Bone marrow (tissue), 2 donors: ENCODE measurements at places on chromosomes 3 and 15.

DNA sequence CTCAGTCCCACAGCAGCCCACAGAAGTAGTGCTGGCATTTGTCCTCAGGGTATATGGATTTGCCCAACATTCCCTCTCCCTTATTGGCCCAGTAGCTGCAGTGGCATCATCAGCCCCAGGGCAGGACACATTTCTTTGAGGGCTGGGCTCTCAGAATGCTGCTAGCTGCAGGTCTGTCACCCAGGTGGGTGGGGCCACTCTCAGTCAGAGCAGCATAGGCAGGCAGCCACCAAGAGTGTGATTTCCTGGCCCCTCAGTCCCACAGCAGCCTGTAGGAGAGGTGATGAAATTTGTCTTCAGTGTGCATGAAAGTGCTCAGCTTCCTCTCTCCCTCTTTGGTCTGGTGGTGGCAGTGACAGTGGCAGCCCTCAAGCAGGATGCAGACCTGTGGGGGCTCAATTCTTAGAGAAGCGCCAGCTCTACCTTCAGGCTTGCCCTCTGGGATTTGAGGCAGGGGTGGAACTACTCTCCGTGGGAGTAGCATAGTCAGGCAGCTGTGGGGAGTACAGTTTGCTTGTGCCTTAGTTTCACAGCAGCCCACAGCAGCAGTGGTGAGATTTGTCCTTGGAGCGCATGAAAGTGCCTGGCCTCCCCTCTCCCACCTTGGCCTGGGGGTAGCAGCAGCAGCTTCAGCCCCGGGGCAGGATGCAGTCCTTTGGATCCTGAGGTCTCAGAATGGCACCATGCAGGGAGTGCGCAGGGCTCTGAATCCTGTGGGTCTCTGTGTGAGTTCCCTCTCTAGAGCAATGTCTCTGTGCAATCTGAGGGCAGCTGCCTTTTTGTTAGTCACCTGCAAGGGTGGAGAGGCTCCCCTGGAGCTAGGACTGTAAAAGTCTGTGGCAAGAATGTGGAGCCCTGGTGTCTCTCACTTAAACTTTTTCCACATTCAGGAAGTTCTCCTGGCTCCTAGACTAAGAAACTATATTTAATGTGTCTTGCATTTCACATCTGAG, 1229.1 kb downstream of the ROBO2 start:
- DNase-seq, result no peak

DNA sequence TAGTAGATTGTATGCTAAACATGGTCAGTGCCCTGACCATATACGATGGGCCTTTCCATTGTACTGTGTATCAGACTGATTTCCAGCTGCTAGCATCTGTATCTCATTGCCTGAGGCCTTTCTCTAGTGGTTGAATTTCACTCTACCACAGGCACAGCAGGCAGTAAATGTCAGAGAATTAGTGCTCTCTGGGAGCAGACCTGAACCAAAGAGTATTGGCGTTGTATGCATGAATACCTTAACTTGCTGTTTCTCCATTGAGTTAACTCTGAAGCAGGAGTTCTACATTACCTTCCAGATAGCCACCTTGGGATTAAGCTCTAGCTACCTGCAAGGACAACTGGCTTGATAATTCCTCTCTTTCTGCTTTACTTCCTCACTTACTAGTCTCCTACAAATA, 439.2 kb upstream of the EPHA3 start:
- no peak for DNase-seq

DNA sequence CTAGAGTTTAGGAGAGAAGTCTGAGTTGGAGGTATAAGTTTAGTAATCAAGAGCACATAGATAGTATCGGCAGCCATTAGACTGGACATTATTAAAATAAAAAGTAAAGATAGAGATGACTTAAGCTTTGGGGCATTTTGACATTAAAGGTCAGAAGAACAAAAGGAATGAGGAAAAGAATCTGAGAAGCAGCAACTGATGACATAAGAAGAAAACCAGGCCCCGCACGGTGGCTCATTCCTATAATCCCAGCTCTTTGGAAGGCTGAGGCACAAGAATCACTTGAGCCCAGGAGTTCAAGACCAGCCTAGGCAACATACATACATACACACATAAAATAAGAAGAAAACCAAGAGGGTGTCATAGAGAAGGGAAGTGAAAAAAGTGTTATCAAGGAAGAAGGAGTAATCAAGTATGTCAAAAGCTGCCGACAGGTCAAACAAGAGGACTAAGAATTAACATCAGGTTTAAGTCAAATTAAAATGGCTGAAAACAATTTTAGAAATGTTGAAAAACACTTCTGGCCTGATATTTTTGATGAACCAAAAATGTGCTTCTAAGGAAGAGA, 38.9 kb downstream of the ACAP2 start:
- DNase-seq, result no peak

GRCh38 chr3:197880491-197881269, 69.3 kb upstream of the RPL35A start:
- DNase-seq, result no peak

DNA sequence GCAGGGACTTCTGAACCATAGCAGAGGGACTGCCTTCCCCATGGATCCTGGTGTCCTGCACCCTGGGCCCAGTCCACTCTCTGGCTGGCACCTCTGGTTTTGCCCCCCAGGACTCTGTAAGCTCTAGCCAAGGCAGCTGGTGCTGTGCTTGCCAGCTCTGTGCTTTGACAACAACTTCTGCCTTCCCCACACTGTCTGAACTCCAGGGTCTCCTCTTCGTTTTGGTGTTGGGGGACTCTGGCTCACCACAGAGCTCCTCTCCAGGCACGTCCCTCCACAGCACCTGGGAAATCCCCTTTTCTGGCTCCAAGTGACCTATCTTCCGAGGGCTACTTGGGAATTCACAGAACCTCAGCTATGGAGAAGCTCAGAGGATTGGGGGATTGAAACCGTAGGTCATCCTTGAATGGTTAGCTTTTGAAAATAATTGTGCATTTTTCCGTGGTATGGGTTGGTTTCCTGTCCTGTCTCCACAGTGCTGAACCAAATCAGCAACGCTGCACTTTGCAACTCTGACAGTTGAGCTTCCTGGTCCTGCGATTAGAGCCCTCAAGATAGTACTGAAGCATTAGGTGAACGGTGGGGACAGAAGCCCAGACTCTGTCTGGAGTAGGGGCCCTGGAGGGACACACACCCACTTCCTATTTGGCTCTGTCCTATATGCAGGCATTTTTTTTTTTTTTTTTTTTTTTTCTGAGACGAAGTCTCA, 152.4 kb downstream of the APBA2 start:
- no peak for DNase-seq
